Activated T-cell treated with anti-CD3 and anti-CD28 coated beads, Interleukin-2, amount 50 U/mL, for 72 hours (primary cell): ENCODE measurements at places on chromosomes 1 and 21. TPM values are rescaled to one million over a fixed set of nuclear protein-coding genes. Genes with fewer than 3 reads are reported as not detected.
A peak's percentile ranks its signal among the peaks of the same experiment; 100 is the strongest.

GRCh38 chr1:193406901-193407300, 220.5 kb upstream of the B3GALT2 start:
- no peak for DNase-seq

DNA sequence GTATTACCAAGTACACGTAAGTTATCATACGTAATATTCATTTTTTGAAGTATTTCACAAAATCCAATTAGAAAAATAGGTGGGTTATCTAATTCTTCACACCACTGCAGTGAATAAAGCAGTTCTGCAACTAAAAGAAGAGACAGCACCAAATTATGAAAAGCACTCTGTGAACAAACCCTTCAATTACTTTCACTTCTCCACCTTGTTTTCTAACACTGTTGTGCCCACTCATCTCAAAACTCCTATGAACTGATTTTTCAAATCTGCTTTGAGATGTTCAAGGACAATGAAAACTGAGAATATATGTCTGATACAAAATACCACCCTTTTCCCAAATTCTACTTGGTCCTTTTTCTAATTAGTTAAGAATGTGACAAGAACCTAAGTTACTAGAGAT, 39.4 kb downstream of the LTN1 start:
- no peak for DNase-seq

DNA sequence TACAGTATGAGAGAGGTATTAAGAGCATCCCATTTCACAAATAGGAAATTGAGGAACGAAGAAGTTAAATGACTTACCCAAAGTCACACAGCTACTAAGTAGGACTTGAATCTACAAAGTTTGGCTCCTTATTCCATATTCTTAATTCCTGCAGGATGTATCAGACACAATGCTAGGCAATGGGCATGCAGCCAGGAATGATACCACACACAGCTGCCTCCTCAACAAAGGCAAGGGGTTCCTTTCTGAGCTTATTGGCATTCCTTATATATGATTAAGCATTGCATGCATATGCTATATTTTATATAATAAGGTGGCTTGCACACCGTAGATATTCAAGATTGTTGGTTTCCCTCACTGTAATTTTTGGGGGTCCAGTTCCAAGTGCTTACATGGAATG, 34.2 kb upstream of the JUN start:
- no peak for DNase-seq

DNA sequence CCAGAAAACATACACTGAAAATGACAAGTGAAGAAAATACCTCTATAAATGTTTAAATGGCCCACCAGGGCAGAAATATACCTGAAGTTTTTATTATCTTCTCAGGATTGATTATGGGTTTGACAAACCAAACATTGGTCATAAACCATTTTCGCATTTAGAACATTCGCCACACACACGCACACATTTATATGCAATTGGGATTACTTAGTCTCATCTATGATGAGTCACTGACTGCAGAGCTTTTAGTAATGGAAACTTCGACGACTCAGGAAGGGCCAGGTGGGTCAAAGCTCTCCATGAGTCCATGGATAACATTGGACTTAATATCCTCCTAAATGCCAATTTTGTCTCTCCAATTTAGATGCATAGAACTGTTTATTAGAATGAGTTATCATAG, 16.9 kb downstream of the NRDC start:
- DNase-seq: no peak

- DNase-seq: no peak
These were observed 16.1 kb downstream of the ZBTB18 start for GRCh38 chr1:244066954-244067716.

GRCh38 chr1:243487649-243488227, 231.9 kb downstream of the SDCCAG8 start:
- DNase-seq: no peak

DNA sequence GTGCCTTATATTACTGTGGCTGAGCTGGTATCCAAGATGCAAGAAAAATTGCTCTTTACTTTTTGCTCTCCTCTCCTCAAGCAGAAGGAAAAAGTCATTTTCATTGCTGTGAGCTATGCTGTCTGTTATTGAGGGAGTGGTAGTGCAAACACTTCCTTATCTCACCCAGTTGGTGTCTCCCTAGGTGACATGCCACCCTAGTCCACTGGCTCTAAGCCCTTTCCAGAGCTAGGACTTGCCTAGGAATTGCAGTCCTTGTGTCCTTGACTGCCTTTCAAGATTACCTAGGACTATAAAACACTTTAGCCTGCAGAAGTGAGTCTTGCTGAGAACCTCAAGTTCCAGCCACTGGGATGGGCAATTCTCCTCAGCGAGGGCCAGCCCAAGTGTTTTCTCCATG, 458.3 kb downstream of the MRPL39 start:
- DNase-seq: no peak

DNA sequence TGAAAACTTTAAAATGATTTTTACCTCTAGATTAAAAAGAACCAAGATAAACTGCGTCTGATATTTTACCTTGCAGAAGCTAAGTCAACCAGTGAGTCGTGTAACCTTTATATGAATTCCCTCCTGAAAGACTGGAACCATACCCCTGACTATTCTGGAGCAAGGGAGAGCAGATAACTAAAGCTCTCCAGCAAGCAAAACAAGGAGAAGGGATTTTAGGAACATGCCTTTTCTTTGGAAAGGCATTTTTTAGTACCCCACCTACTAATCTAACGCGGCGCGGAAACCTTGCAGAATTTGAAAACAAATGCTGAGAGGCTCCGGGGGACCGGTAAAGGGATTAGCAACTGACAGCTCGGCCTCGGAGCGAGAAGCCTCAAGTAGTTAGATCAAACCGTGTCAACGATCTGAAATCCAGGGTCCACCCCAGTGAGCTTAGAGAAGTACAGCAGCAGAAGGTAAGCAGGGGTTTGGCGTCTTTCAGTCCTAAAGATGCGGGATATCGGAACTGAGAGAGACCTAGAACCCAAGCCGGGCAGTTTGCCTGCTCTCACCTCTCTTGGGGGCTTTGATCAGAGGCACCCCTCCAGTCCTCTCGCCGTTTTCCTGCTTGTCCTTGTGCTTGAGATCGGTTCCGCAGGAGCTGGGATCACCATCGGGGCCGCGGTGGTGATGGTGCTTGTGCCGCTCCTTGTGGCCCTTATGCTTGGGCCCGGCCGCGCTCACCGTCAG, 954 bp downstream of the RSBN1 start:
- DNase-seq: peak; percentile 32

- no peak for DNase-seq
These were observed 12.2 kb upstream of the MIXL1 start for GRCh38 chr1:226211181-226211821.

- no peak for DNase-seq
These were observed 4.1 kb upstream of the PTAFR start for GRCh38 chr1:28180306-28181305.

Gene UBE2J2
- 77.8 TPM for total RNA-seq

Gene TMEM52
- total RNA-seq: 1.0 TPM

Gene ASTN1
- not detected for total RNA-seq

Gene OTUD7B
- 34.8 TPM for total RNA-seq

Gene TMPRSS3
- 57.1 TPM for total RNA-seq
